ENCODE measurements at places on chromosomes 2 and 18. TPM values are rescaled to one million over a fixed set of nuclear protein-coding genes. Genes with fewer than 3 reads are reported as not detected.

The RBM44 gene
- total RNA-seq: 0.33 TPM

The TRIM43 gene
- not detected for total RNA-seq

The SLC30A3 gene
- total RNA-seq: 0.11 TPM

The LRRC30 gene
- not detected for total RNA-seq

The PLGLB2 gene
- 0.13 TPM for total RNA-seq

The NOP58 gene
- total RNA-seq: 80.3 TPM

The IL1R2 gene
- 0.13 TPM for total RNA-seq

The RNF125 gene
- total RNA-seq: 0.60 TPM

The CD302 gene
- 11.6 TPM for total RNA-seq

The CCDC150 gene
- total RNA-seq: 4.6 TPM

All from pulmonary artery endothelial cell (primary cell).